ENCODE measurements at places on chromosomes 2 and 18.
A peak's percentile ranks its signal among the peaks of the same experiment; 100 is the strongest.

DNA sequence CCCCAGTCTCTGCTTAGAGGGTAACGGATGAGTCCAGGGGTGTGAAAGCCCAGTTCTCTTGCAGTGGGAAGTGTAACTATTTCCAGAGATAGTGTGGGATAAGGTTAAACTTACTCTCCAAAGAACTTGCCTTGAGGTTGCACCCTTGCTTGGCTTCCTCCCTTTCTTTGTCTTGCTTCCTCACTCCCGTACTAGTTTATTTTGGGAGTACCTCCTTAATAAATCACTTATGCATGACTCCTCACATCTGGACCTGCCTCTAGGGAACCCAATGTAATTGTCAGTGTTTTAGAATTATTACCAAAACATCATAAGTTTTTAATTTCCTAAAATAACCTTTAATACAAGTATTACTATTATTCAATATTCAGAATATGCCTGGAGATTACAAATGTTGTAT lies 35.2 kb downstream of the CPO start:
- DNase-seq = no peak

GRCh38 chr2:163735685-163736432 lies at the start of gene FIGN:
Gene FIGN (minus strand): TSS chr2:163736008. CDS start chr2:163734927, 1,081 bp downstream.
- peak; percentile 34 for DNase-seq

GRCh38 chr2:200735061-200735460 lies 76.6 kb upstream of the BZW1 start:
- DNase-seq = no peak

- DNase-seq = no peak
These were observed 1.1 kb downstream of the COPS9 start for GRCh38 chr2:240134956-240135520.

DNA sequence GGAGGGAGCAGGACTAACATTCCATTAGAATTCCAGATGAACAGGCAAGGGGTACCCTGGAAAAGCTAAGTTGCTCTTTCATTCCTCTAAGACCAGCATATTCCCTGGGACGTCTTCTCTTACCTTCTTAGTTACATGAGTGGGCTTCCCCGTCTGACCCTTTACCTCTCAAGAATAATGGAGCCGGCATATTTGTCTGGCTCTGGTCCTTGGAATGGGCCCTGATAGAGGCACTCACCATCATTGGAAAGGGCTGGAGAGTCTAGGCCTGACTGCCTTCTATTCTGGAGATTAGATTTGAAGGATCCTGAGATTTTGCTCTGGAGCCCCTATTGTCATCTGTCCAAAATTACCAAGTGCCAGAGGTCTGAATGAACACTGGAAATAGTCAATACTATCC lies 347.5 kb downstream of the MYCN start:
- no peak for DNase-seq

DNA sequence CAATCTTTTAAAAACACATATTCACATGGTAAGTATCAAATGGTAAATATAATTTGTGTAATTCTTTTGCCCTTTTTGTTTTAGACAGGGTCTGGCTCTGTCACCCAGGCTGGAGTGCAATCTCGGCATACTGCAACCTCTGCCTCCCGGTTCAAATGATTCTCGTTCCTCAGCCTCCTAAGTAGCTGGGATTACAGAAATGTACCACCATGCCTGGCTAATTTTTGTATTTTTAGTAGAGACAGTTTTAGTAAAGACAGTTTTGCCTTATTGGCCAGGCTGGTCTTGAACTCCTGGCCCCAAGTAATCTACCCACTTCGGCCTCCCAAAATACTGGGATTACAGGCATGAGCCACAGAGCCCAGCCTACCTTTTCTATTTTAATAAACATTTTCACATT lies 182.2 kb downstream of the MYCN start:
- DNase-seq = no peak

GRCh38 chr2:74513605-74514367 lies 464 bp upstream of the TLX2 start:
- DNase-seq = no peak

GRCh38 chr18:6495536-6495935 lies 80.8 kb upstream of the L3MBTL4 start:
- DNase-seq = no peak

Measured in LNCaP clone FGC (cell line).